Activated T-helper 1 cell treated with Interleukin-2 at 50 U/mL for 16 hours (primary cell): ENCODE measurements at places on chromosomes 2 and 18.

DNA sequence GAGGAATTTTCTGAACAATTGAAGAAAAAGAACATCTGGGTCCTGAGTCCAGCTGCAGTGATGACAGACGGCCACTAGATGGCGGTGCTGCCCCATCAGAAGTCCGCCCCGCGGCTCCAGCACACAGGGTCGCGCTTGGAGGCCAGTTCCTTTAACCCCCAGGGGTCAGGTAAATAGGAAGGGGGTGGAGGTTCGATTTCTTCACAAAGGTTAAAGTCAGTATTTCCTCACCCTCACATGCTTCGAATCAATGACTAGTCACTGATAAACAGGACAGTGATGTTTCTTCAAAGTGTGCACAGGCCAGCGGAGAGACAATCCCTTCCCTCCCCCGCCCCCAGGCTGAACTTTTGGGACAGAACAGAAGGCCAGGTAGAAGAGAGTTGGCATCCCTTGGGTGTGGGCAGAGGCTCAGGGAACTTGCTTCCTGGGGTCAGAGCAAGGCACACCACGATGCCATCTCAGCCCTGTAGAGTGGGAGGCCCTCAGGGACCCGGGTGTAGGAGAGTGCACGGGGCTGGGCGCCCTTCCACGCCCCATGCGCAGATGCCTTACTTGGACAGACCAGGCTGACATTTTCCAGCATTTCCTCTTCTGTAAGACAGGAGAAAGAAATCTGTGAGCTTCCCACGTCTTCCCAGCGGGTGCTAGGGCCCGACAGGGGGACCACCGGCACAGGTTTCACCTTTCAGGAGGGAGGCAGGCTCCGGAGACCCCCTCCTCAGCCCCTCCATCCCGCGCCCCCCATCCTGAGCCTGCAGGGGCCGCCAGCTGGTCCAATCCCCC is 722 bp downstream of the APOB start:
- DNase-seq: peak; percentile 22

DNA sequence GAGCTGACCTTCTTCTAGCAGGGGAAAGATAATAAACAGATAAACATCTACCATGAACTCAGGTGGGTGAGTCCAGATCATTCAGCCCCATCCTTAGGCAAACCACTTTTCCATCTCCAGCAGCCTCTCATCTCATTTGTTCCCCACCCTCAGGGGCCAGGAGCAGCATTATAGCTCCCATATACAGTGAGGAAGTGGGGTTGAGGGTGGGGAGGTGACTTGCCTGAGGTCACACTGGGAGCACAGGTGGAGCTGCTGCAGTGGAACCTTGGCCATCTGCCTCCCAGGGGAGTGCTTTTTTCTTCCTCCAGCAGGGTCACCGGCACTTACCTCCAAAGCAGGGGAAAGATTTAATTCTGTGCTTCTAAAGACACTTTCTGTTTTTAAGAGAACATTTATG is 212.5 kb upstream of the SMAD2 start:
- no peak for DNase-seq

- DNase-seq: no peak
These were observed 113.8 kb upstream of the DLX2 start for GRCh38 chr2:172216477-172216876.

DNA sequence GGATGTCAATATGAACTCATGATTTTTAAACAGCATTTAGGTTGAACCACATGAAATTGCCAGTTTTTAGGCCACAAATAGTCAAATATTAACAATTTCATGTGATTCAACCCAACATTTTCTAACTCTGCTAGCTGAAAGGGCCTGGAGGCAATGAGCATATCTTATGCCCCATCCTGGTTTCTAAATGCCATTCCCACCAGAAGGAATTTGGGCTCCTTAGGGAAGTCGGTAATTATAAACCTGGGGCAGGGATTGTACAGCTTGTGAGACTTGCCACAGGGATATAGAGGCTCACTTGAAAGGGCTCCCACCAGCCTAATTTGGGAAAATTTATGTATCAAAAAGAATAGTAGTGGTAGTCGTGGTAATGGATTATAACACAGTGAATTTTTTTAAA is 178.4 kb upstream of the ALPP start:
- no peak for DNase-seq

DNA sequence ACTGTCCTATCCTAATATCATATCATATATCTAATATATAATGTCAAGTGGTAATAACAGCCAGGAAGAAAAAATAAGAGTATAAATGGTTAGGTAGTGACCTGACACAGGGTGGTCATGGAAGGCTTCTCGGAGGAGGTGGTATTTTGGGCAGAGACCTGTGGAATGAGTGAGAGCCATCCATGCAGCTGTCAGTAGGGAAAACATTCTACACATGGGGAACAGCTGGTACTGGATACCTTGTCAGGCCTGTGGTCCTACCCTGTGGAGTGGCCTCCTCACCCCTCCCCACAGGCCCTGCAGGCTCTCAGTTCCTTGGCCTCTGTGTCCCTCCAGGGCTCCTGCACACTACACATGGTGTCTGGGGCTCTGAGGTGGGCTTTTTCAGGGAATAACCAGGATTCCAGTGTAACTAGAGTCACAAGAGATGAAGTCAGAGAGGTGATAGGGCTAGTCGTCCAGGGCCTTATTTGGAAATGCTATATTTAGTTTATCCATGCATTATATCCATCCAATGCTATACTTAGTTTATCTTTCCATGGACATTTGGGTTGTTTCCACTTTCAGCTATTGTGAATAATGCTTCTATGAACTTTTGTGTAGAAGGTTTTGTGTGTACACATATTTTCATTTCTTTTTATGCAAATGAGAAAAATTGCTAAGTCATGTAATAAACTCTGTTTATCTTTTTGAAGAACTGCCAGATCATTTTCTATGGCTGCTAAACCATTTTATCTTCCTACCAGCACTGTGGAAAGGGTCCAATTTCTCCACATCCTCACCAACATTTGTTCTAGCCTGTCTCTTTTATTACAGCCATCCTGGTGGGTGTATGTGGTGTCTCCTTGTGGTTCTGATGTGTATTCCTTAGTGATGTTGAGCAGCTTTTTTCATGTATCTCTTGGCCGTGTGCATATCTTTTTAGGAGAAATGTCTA is 75.6 kb downstream of the TPGS2 start:
- no peak for DNase-seq

DNA sequence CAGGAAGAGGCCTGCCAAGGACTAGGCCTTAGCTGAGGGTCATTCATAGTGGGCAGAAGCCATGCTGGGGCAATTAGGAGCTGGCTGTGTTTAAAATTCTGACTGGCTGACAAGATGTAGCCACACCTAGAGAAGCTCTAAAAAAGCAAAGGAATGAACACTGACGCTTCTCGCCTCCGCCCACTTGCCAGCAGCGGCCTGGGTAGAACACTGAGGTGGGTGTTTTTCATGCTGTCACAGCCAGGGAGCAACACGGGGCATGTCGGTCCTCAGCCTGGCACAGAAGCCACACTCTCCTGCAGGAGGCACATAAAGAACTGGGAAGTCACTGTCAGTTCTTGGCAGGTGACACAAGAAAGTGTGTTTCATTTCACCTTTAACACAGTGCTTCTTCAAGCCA is 10.4 kb downstream of the CHST10 start:
- DNase-seq: no peak

- DNase-seq: no peak
These were observed 468.9 kb downstream of the PARD3B start for GRCh38 chr2:205014201-205014600.

GRCh38 chr2:241794250-241794823 is 14.7 kb upstream of the NEU4 start:
- no peak for DNase-seq
